Activated CD4-positive, alpha-beta T cell treated with anti-CD3 and anti-CD28 coated beads for 48 hours (primary cell): ENCODE measurements at places on chromosomes 2 and 18.

DNA sequence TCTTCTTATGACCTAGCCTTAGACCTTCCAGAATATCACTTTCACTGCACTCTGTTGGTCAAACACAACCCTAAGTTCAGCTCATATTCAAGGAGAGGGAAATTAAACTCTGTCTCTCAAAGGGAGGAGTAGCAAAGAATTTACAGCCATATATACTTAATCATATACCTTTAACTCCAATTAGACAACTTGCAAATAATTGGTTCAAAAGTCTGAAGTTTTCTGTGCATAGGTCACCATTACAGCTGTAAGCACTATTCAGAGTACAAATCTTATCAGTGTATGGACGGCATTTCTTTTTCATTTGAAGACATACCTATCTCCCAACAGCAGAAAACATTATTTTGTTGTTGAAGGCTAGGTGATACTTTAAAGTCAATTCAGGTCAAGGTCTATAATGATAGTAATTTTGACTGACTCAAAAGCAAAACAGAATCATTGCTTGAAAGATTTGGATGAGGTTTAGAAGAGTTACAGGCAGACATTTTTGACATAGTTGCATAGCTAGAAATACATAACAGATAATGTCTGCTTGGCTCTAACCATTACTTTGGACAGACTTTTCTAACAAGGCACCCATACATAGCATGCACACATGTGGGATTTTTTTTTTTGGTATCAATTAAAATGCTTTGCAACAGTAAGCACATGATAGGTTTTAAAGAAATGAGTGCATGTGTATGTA is 131.5 kb downstream of the CPS1 start:
- no peak for DNase-seq

DNA sequence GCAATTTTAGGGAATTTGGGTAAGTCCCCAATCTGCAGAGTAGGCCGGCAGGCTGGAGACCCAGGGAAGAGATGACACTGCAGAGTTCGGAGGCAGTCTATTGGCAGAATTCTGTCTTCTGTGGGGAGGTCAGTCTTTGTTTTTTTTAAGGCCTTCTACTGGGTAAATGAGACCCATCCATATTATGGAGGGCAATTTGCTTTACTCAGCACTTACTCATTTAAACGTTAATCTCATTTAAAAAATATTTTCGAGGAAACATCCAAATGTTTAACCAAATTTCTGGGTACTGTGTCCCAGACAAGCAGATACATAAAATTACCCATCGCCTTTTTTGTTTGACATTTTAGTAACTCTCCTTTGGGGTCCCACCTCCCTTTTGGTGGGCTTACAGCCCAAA is 139.5 kb downstream of the IRS1 start:
- no peak for DNase-seq

- no peak for DNase-seq
These were observed 152.3 kb downstream of the USP34 start for GRCh38 chr2:61318553-61318952.

GRCh38 chr18:36073676-36074075 is 6.3 kb upstream of the RPRD1A start:
- DNase-seq, result no peak

DNA sequence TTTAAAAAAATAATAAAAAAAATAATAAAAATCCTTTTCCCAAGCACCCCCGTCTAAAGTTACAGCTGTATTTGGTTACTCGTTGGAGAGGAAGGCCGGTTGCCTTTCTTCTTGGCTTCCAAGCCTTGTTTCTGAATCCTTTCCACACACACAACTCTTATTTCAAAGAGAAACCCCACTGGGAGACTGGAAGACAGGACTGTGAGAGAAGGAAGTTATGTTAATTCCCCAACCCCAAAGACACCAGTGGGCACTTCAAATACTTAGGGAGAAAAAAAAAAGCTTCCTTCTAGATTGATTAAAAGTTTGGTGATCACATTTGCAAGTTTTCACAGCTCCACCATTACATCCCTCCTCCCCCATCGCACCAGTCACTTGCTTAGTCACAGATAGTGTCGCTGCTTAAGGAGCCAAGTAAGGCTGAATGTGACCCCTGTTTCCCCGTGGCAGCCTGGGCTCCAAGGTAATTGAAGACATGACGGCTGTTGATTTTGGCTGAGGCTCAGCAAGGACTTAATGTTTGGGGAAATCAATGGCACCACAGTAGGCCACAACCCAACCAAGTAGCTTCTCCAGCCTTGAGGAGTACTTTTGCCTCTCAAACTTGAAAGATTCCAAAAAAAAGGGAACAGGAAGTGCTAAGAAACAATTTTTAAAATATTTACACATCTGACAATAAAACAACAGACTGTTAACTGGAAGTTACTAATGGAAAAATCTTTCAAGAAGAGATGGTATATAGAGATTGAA is 40.8 kb upstream of the FRZB start:
- no peak for DNase-seq

GRCh38 chr2:151363709-151364108 is 6.3 kb downstream of the TNFAIP6 start:
- DNase-seq, result no peak

- no peak for DNase-seq
These were observed 120.9 kb downstream of the MMADHC start for GRCh38 chr2:149466635-149467034.

DNA sequence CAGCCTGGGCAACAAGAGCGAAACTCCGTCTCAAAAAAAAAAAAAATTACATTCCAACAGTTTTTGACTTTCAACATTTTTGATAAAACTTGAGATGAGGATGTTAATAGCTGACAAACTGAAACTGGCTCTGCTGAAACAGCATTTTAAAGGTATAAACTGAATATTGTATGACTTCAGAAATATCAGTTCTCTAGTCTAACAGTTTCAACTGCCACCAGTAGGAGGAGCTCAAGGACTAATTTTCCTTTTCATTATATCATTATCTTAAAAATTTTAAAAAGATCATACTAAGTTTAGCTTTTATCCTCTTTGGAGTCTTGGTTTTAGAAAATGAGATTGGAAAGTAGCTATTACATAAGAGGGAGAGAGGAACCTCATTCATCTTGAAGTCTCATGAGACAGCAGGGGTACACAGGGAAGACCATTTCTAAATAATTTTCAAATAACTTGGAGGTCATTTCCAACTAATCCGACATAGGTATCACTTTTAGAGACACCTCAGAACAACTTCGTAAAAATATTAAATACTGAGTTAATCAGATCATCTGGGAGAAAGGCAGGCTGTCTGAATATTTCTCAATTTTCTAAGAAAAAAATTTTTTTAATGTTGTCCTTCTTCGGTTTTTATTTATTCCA is 37.6 kb upstream of the MCM6 start:
- peak; percentile 48 for DNase-seq

GRCh38 chr2:148130581-148130980 is 109.7 kb downstream of the MBD5 start:
- DNase-seq, result no peak

DNA sequence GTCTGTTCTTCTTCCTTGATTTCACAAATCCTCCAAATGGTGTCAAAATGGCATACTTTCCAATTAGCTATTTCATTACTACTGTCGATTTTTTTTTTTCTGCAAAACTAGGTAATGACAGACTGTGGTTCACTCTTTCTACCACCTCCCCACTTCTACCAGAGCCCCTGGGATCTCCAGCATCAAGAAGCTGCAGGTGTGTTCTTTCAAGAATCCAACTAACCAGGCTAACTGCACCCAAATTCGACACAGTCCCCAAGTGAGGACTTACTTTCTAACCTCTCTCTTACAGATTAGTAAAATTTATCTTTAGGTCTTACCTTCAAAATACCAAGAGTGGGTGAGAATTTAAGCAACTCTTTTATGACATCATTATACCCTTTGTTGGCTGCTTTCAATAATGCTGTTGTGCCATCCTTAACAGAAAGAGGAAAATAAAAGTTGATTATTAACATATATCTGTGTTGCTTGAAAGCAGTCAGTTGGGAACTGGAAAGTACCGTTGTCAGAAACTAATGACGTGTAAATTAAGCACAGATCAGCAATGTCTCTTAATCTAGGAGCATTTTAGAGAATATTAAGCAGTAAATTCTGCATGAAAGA is 31.2 kb upstream of the NPC1 start:
- no peak for DNase-seq

- no peak for DNase-seq
These were observed 16.7 kb downstream of the HOXD1 start for GRCh38 chr2:176205126-176205525.

GRCh38 chr18:21955757-21956652 is 213.4 kb upstream of the GATA6 start:
- DNase-seq, result peak; percentile 87

GRCh38 chr18:62999392-62999791 is 284.1 kb downstream of the PHLPP1 start:
- DNase-seq, result no peak

DNA sequence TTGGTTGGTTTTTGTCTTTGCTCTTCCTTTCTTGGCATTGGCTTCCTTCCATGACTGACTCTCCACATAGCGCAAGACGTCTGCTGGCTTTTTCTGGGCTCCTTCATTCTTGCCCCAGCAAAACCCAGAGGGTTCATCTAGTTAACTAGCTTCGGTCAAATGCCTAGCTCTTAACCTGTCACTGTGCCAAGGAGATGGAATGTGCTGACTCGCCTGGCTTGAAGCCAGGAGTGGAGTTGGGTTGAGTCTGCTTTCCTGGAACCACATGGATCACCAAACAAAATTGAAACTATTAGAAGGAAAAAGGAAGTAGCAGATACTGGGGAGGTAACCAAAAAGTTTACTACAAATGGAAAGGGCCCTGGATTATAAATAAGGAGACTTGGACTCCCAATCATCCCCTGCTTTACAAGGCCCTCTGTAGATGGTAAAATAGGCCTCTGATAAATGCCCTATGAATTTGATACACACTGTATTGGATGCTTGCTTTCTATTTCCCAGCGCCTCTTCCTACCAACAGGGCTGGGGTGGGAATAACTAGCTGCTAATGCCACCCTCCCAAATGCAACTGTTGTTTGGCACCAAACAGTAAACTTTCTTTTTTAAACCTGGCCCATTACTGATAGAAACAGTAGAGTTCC is 11.3 kb downstream of the MALT1 start:
- DNase-seq, result no peak

GRCh38 chr2:104862058-104862941 is 8.4 kb downstream of the POU3F3 start:
- DNase-seq, result no peak

- no peak for DNase-seq
These were observed 88.8 kb upstream of the SNTG2 start for GRCh38 chr2:861655-862354.

GRCh38 chr2:120503206-120503792 is 157.4 kb downstream of the INHBB start:
- no peak for DNase-seq

DNA sequence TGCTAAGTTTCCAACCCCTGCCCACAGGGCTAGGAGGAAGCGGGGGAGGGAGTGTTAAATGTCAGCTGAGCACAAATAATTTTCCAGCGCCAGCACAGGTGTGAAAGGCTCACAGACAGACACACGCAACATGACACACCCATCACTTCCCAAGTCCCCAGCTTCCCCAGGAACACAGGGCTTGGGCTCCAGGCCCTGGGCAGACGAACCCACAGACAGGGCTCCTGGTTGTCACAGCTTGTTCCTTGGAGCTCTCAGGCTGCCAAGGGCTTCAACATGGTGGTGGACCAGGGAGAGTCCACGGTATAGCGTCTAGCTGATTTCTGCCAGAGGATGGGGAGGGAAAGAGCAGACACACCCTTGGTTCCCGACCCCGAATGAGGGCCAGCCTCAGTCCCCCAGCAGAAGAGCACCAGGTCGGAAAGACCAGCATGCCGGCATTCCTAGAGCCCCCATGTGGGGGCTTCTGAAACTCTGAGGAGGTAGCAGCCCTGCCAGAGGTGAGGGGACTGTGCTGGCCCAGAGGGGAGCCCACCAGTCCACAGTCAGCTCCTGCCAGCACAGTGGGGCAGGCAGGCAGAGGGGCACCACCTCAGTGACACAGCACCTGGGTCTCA is 1.9 kb downstream of the DUSP2 start:
- peak; percentile 61 for DNase-seq

- DNase-seq, result no peak
These were observed 145.9 kb upstream of the LHCGR start for GRCh38 chr2:48901416-48901815.

DNA sequence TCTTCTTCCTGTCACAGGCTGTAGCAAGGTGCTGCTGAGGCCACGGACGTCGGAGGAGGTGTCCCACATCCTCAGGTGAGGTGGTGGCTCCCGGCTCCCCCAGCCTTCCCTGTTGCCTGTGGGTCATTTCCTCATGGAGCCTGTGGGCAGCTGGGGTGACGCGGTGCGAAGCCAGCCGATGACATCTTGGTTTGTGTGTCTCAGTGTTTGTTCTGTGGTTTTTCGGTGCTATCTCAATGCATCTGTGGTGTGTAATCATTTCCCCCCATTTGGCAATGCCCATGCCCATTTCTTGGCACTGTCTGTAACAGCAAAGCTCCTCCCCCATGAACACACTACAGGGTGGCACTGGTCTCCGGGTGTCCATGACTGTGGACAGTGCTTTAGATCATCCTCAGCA is 6.6 kb downstream of the D2HGDH start:
- DNase-seq, result peak; percentile 41

GRCh38 chr2:227412877-227413276 is 25.1 kb upstream of the SCYGR1 start:
- DNase-seq, result no peak

DNA sequence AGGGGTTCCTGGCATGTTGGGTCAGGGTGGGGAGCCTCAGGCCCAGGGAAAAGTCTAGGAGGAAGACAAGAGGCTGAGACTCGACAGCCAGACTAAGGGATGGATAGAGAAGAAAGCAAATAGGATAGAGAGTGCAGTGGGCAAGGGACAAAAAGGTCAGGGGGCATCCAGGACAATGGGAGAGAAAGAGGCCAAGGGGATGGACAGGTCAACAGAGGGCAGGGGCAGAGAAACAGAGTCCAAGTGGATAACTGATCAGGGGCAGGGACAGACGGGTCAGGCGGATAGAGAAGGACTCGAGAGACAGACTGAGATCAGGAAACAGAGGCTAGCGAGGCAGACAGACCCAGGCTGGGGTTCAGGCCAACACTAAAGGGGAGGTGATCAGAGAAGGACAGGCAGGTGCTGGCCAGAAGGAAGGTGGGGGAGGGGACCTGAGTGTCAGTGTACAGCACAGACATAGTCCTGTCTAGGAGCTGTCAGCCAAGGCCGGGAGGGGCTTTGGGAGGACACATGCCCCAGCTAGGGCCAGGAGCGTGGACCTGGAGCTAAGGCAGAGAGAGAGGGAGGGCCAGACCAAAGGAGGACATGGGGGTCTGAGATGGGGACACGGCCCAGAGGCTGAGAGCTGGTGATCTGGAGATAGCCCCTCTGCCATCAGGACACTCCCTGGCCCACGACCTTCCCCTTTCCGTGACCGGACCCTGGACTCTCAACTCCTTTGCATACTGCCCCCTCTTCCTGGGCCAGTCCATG is 12.2 kb downstream of the ASIC4 start:
- DNase-seq, result no peak

DNA sequence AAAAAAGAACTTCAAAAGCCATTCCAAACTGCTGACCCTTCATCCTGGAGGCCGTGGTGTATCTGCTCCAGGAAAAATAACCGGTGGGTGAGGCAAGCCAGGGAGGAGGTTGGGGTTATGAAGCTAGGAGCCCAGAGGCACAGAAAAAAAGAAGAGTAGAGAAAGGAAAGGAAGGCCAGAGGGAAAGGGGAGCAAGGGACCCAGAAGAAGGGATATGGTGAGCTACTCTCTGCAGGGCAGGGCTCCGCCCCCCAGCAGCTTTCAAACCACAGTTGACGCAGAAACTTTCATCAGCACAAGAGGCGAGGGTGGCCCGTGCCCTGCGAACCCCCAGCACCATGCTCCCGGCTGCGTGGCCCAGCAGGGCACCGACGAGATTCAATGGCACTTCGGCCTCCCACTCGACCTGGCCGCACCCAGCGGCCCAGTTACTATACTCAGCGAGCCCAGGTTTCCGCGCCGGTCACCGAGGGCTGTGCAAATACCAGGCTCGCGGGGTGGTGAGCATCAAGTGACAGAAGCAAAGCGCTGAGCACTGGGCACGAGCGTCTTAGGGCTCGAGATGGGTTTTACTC is 665 bp downstream of the MCM6 start:
- peak; percentile 86 for DNase-seq
